BJ (cell line): ENCODE measurements at places on chromosomes 13 and 19.
A peak's percentile ranks its signal among the peaks of the same experiment; 100 is the strongest.

- no peak for DNase-seq
Observed at GRCh38 chr13:28761586-28761985, 42.8 kb upstream of the SLC46A3 start.

- no peak for DNase-seq
Observed at GRCh38 chr19:13712767-13713201, 51.5 kb upstream of the MRI1 start.

GRCh38 chr13:53189162-53189561 lies 160.5 kb downstream of the OLFM4 start:
- no peak for DNase-seq

DNA sequence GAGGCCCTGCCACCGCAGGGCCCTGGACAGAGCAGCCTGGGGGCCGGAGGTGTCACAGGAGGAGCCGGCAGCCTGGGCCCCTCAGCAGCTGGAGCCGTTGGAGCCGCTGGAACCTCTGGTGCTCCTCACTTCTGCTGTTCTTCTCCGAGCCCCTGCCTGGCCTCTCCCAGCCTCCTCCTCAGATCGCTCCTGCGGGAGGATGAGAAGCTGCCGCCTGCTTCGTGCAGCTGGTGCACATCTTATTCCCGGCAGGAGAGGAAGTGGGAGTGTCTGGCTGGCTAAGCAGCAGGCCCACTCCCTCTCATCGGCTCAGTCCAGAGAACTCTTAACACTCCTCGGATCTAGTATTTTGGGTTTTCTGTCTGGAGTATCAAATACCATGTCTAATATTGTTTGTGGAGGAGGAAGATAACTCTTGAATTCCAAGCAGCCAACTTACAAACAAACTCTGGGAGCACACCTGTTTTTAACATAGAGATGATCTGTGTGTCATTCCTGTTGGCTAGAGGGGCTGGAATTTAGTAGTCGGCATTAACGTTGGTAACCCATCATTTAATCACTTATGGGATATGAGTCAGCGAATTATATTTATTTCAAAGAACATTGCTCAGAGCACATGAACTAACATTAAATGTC lies 37.1 kb upstream of the RNF113B start:
- peak; percentile 81 for DNase-seq

GRCh38 chr13:70107498-70108281 lies at the start of gene ATXN8OS:
ATXN8OS (plus strand) TSS chr13:70107826.
- DNase-seq = no peak
